Activated naive CD4-positive, alpha-beta T cell treated with anti-CD3 and anti-CD28 coated beads, Interleukin-2, amount 50 U/mL, for 72 hours (primary cell): ENCODE measurements at places on chromosomes 13 and 19.

DNA sequence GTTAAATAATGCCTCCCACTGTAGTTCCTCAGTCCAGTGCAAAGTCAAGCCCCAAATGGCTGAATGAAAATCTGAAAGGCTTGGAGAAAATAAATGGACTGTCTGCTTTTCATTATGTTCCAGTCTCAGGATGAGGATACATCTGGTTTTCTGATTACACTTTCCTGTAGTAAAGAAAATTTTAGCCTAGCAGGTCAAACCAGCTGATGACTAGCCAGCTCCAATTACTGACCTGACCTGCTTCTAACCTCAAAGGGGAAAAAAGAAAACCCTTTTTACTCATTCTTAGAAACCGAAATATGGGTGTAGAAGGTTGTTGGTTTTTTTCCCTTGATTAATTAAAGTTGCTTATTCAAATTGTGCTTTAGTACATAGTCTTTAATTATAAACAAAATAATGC, 418.4 kb downstream of the EFNB2 start:
- DNase-seq, result no peak

GRCh38 chr13:111632906-111633305, 312.5 kb downstream of the TEX29 start:
- no peak for DNase-seq

DNA sequence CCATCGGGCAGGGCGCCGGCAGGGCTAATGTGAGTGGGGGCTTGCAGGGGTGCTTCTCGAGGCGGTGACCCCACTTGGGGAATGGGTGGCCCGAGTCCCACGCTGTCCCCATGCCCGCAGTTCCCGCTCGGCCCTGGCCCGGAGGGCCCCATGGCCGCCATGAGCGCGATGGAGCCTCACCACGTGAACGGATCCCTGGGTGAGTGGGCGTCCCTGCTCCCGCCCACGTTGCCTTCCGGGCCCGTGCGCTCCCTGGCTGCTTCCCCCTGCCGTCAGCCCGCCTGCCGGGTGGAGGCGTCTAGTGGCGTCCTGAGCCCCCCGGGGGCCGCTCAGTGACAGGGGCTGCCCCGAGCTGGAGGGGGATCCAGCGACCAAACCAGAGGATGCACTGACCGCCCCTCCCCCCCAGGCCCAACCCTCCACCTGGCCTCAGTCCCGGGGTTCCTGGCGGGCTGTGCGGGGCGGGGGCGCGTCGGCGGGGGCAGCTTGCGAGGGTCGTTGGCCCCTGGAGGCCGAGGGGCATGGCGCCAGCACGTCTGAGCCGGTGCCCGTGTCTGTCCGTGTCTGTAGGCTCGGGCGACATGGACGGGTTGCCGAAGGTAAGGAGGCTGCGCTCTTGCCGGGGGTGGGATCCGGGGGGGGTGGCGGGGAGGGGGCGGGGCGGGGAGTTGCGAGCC, 4.8 kb downstream of the ISYNA1 start:
- no peak for DNase-seq

GRCh38 chr19:15869873-15870272, 28.0 kb downstream of the CYP4F2 start:
- DNase-seq, result no peak

DNA sequence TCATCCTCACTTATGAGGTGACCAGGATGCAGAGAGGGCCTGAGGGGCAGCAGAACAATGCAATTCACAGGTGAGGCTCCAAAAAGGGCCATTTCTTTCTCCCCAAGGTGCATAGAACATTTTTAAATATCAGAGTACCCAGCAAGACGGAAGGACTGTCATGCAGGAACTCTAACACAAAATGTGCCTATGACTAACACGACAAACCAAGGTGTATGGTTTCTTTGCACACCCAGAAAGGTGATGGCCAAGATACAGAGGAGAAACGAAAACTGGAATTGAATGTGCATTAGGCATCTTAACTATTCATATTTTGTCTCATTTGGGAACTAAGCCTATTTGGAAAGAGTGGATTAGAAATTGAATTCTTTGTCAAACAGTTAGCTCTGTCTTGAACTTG, 29.9 kb downstream of the SHISA2 start:
- DNase-seq, result no peak

GRCh38 chr19:6101991-6102390, 8.3 kb downstream of the RFX2 start:
- no peak for DNase-seq

GRCh38 chr19:8575467-8575997, 1.7 kb downstream of the MYO1F start:
- no peak for DNase-seq
